ENCODE measurements at places on chromosomes 5 and 9.

GRCh38 chr5:154776167-154776566 is 21.0 kb downstream of the LARP1 start:
- no peak for DNase-seq

DNA sequence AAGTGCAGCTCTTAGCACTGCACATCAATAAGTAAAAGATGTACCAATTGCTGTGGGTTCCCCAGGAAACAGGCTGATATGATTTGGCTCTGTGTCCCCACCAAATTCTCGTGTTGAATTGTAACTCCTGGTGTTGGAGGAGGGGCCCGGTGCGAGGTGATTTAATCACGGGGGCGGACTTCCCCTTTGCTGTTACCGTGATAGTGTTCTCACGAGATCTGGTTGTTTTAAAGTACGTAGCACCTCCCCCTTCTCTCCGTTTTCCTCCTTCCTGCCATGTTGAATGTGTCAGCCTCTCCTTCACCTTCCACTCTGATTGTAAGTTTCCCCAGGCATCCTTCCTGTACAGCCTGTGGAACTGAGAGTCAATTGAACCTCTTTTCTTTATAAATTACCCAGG is 93.2 kb upstream of the ACTBL2 start:
- DNase-seq, result no peak

- DNase-seq, result no peak
These were observed 4.2 kb downstream of the DOCK2 start for GRCh38 chr5:169641253-169641652.

DNA sequence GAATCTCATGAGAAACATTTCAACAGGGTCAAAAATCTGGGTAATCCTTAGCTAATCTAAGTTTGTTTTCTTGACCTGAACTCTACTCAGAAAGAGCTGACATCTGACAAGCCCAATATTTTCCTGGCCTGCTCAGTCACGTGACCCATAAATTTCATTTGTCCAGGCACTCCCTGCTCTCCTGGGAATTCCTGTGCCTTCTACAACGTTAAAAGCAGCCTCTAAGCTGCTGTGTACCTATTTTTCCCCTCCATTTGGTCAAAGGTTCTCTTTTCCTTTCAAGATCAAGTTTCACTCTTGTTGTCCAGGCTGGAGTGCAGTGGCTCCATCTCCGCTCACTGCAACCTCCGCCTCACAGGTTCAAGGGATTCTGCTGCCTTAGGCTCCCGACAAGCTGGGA is 148.8 kb upstream of the ABCA1 start:
- DNase-seq, result no peak

- no peak for DNase-seq
These were observed 677 bp upstream of the MYORG start for GRCh38 chr9:34377404-34377746.

DNA sequence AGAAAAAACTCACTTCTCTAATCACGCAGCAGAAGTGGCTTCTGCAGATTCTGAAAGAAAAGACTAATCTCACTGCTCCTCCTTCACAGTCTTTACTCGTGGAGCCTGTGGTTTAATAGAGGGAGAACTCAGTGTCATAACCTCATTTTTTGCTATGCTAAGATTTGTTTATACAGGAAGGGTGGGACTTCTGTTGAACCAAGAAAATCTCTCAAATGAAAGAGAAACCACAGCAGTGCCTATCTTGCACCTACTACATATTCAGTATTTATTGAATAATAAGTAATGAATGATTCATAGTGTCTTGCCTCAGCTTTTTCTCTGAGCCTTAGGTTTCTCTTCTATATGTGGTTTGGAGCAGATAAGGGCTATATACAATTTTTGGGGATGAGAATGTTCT is 136.1 kb upstream of the DMAC1 start:
- peak; percentile 59 for DNase-seq

GRCh38 chr9:8757881-8758280 is 958.3 kb upstream of the DMAC1 start:
- no peak for DNase-seq
